ENCODE measurements at places on chromosomes 4 and X.

DNA sequence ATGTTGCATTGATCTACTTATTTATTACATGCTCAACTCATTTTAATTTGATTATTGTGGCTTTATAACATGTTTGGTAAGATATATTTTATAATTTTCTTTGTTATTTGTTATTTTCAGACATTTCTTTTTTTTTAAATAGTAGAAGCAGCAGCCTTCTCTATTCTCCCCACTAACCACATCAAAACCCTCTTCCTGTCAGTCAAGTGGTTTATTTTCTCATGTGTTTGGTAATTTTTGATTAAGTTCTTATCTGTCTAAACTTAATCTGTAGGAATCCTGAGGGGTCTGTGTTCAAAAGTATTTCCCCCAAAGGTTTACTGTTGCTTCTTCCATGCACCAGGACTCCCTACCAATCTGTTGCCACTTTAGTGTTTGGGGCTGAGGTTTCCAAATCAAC lies 131.9 kb downstream of the SCLT1 start:
- no peak for DNase-seq

DNA sequence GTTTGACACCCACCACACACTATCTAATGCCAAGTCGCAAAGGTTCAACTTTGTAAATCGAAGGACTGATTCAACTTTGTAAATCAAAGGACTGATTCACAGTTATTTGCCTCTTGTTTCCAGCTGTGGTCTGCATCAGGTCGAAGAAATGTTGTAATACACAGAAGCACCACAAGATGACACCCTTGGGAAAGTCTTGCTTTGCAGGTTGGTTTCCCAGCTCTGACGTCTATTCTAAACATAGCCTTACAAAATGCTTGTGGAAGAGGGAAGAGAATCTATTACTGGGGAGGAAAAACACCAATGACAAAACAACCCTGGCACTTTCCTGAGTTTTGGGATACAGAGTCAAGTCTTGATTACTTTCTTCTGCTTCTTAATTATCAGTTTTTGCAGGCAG lies 35.3 kb downstream of the SUPT20HL1 start:
- peak; percentile 84 for DNase-seq

- no peak for DNase-seq
These were observed 30.8 kb downstream of the SPINK2 start for GRCh38 chr4:56790691-56791091.

DNA sequence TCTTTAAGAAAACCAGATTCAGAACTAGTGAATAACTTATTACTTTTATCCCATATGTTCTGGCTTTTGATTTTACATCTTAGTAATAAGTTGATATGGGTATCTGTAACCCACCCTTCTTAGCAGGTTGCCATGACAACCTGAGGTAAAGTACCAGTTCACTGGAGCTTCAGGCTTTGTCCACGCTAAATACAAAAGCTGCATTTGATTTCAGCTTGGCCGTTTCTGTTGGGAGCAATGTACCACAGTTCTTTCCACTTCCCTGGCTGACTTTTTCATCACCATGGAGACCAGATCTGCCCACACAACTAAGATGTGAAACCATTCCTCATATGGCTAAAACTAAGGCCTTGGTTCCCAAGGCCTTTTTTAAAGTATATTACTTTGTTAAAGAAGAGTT lies 26.1 kb downstream of the KLHL34 start:
- no peak for DNase-seq

GRCh38 chr4:77697860-77698590 lies 92.4 kb downstream of the CXCL13 start:
- DNase-seq = peak; percentile 28

GRCh38 chr4:181685911-181686310 lies 557.3 kb upstream of the TENM3 start:
- no peak for DNase-seq

GRCh38 chr4:40585201-40585799 lies 44.4 kb downstream of the RBM47 start:
- no peak for DNase-seq

GRCh38 chr4:113452868-113453620 lies 308.5 kb downstream of the CAMK2D start:
- no peak for DNase-seq

DNA sequence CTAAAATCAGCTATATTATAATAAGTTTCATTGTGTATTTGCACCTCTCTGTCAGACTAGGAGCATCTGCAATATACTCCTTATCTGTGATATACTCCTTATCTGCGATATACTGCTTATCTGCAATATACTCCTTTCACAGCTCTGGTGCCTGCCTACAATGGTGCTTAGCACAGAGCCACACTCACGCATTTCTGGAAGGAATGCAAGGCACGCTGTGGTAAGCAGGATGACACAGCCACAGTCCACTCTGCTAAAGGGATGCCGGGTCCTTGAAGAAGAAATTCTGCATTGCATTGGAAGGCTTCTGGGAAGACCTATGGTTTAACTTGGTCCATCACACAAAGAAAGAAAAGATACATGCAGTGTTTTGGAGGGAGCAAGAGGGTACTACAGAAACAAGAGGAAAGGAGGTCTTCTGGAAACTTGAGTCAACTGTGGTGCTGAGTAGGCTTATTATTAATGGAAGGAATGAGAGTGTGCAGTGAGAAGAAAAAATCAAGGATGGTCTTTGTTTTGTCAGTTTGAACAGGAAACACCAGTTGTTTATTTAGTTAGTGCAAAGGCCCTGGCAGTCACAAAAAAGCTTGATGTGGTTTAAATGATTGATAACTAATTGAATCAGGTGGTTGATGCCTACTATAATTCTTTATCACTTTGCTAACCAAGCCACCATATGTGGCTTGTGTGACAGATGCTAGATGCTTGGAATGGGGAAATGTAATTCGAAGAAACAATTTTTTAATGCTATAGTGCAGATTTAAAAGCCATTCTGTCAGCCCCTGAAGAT lies 342.3 kb downstream of the GRXCR1 start:
- no peak for DNase-seq

- DNase-seq = no peak
These were observed 94.4 kb upstream of the SCML1 start for GRCh38 chrX:17642891-17643290.

DNA sequence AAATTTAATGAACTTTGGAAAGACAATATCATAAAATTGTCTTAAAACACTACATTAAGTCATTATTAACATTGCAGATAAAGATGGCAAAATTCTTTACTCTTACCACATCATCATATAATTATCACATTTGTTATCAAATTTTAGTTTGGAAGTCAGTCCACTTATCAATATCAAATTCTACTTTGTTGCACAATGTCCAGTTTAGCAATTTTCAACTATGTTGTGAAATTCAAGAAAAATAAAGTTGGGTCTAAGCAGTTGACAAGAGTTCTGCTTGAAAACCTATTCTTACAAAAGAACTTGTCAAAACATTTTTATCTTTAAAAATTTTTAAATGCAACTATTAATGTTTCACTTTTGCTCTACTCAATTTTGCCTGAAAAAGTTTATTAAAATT lies 44.7 kb upstream of the TET2 start:
- no peak for DNase-seq

GRCh38 chrX:39008549-39008948 lies 207.3 kb downstream of the MID1IP1 start:
- peak; percentile 27 for DNase-seq

- no peak for DNase-seq
These were observed 121.2 kb upstream of the GRPR start for GRCh38 chrX:16002185-16002584.

- DNase-seq = peak; percentile 54
These were observed 7.5 kb upstream of the BCOR start for GRCh38 chrX:40104985-40105834.

GRCh38 chrX:6226596-6227452 lies 1.8 kb downstream of the NLGN4X start:
- DNase-seq = no peak

GRCh38 chr4:98377559-98377958 lies 116.4 kb downstream of the RAP1GDS1 start:
- no peak for DNase-seq

DNA sequence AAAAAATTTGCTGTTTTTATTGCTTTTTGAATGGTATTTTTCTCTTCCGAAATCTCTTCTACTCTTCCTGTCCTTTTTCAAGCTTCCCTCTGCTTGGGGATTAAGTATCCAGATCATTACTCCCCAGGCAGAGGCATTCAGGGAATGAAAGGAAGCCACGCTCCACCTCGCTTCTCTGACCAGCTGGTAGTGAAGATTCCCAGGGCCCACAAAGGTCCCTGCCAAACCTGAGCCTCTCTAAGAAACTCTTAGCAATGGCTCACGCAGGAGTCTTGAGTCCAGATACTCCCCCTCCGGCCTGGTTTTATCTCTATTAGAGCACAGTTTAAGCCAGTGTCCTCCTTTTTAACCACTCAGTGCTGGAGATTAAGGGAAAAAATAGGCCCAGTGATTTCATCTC lies 51.4 kb upstream of the SOD3 start:
- DNase-seq = no peak

- DNase-seq = peak; percentile 55
These were observed 21.4 kb upstream of the FAM9B start for GRCh38 chrX:9055354-9055753.

DNA sequence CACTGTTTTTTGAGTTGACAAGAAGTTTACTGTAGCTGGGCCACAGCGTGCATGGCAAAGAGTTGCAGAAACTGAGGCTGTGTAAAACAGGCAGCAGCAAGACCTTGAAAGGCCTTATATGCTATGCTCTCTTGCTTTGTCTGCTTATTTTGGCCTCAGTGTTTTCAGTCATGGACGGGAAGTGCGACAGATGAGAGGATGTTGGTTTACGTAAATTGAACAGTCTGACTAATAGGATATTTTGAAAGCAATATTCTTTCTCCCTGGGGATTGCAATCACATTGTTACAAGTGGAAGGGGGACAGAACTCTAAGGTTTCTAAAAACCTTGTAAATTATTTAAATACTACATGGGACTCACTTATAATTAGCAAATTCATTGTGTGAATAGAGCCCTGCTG lies 32.2 kb upstream of the MAGEA10 start:
- DNase-seq = no peak

DNA sequence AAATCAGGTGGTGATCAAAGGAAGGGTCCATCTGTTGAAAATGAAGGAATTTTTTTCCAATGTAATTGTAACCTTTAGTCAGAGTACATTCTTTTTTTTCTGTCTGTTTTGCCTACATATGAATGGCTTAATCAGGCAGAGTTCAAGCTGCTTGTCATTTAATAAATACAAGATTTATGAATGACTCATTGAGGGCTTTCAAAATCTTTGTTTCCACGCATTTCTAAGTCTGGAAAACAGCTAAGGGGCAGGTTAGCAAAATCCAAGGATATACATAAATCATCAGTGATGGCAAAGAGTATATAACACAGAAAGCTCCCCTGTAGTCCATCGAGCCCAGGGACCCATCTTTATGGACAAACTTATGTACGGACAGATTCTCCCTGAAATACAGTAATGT lies 1.8 kb downstream of the CA5B start:
- DNase-seq = no peak

DNA sequence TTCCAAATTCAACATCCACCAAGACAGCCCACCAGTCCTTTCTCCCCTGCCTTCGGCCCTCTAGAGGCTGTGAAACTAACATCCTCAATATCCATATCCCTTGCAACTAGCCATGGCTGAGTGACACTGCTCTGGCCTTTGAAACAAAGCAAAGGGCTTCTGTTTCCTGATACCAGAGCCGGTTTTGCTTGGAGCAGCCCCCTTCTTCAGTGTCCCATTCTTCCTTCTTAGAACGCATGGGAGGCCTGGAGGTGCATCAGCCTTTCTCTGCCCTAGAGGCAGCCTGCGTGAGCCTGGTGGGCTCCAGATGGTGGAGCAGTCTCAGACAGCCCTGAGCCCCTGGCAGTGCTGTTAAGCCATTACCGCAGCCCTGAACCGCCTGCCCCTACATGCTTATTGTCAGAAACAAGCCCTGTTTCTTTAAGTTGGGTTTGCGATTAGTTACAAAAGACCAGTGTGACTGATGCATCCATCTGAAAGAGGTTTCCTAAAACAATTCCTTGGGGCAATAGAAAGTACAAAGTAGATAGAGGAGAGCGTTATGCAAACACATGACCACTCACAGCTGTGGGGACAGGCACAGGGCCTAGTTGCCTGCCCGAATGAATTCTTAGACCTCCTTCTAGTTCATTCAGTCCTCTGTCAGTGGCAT lies 74.1 kb downstream of the EVC start:
- DNase-seq = no peak

DNA sequence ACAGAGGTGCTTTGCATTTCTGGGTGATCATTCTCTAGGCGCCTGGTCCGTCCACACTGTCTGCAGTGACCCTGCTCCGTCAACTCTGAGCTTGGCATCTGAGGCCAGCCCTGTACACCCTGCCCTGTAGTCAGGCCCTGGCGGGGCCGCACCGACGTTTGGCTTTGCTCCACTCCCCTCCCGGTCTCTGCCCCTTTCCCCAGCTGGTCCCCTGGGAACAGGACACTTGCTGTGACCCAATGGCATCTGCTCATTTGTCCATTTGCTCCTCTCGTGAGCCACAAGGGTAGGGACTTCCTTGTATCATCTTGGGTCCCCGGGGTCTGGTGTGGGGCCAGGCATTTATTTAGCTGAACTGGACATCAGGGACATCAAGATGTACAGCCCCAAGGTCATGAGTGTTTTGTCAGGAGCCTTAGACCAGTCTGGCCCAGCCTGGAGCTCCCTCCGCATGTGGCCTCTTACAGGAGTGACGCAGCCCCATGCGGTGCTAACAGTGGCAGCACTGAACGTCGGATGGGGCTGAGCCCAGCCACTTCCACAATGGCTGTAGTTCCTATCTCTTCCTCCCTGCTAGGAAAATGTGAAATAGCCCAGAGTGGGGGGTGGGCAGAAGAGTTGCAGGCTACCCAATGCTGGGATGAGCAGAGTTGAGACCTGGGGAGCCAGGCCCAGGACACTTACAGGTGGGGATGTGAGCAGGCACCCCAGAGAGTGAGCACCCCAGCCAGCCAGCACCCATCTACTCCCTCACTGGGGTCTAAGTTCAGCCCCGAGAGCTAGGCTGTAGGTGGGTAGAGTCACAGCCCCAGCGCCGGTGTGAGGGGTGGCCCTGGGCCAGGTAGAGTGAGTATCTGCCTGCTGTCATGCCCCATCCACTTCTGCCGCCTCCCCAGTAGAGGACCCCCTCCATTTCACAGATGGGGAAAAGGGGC lies 2.0 kb upstream of the SH3BP2 start:
- no peak for DNase-seq

GRCh38 chr4:2387218-2387617 lies 31.2 kb downstream of the ZFYVE28 start:
- DNase-seq = no peak

DNA sequence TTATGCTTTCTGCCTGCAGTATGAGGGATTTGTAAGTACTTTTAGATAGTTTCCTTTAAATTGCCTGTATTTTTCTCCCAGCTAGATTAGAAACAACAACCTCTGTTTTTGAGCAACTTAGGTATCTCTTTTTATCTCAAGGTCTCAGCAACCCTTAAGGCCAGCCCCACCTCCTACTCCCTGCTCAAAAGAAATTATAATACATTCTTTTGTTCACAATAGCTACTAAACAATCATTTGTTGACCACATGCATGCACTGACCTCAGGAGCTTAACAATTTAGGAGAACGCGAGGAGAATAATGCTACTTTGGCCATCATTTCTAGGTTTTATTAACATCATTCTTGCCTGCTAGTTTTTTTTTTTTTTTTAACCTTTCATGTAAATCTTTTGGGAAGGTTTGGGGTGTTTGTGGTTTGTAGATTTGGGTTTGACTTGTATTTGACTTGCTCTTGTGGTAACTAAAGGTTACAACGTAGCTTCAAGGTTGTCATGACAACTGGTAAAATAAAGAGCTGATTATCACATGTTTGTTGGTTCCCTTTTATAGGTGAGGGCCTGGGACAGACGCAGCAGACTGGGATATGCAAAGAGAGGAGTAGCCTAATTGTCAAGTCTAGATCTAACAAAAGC lies 145.4 kb upstream of the PLAC1 start:
- DNase-seq = peak; percentile 54

- no peak for DNase-seq
These were observed 124.5 kb upstream of the ZCCHC13 start for GRCh38 chrX:74179499-74179898.

Measured in KBM-7 (cell line).